ENCODE measurements at places on chromosomes 5 and 9. TPM values are rescaled to one million over a fixed set of nuclear protein-coding genes. Genes with fewer than 3 reads are reported as not detected.

GRCh38 chr9:130845901-130846481 is 10.9 kb downstream of the ABL1 start:
- peak; percentile 64 for DNase-seq

- no peak for DNase-seq
Measured at GRCh38 chr5:132480893-132481595, 9.5 kb downstream of the IRF1 start.

DNA sequence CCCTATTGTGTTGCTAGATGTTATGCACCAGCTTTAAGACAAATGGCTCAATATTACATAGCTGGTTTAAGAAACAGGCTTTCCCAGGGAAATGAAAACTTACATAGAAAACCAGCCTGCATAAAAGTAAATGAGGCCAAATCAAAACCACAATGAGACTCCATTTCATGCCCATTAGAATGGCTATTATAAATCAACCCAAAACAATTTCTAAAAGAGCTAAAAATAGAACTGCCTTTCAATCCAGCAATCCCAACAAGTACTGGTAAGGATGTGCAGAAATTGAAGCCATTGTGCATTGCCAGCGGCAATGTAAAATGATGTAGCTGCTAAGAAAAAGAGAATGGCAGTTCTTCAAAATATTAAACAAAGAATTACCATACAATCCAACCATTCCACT is 1170.0 kb upstream of the CDH9 start:
- DNase-seq: no peak

GRCh38 chr5:58544195-58544594 is 38.7 kb upstream of the RAB3C start:
- no peak for DNase-seq

- DNase-seq: no peak
Measured at GRCh38 chr9:126589349-126589748, 24.4 kb upstream of the LMX1B start.

DNA sequence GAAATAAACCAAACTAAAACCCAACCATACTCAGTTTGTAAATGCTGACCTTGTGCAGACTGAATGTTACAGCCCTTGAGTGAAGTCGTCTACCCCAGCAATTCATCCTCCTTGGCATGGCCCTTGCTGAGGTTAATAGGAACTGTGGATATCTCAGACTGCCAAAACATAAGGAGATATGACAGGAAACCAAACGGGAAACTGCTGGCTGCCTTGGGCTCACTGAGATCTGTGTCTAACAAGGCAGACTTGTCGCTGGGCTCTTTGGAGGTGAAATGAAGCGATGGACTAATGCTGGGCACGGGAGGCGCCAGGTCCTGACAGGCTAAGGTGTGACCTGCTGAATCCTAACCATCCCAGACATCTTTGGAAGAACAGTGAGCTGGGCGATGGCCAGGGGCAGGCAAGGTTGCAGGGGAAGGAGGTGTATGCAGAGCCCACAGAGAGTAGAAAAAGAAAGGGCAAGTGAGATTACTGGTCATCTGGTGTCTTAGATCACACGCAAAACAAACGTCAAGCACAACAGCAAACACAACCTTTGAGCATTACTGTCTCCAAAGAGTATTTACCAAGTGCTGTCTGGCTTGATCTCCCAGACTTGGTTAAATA is 44.6 kb upstream of the ALDH1A1 start:
- no peak for DNase-seq

- DNase-seq: peak; percentile 89
Measured at GRCh38 chr9:130927995-130928900, 10.8 kb downstream of the FIBCD1 start.

DNA sequence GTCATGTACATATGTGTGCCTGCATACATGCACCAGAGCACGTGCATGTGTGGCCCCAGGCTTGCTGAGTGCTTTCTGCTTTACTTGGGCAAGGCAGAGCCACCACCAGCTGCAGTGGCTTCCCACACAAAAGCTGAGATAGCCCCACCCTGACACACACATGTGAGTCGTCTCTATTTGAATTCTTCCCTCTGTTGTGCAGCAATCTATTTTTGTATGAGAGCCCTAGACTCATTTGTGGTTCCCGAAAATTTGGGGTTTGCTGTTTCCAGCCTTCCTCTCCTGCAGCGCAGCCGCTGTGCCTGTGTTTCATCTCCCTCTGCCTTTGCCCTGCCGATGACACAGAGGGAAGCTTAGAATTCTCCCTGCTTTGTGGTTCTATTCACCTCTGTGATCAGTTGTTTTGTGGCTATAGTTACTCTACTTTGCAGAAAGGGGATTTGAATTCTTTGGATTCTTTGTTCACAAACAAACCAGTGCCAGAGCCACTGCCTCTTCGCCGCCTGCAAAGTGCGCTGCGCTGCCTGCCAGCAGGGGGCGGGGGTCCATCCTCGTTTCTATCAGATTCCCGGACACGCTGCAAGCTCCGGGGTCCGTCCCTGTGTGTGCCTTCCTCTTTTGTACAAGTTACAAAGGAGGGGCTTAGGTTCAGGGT is 95.8 kb upstream of the DAP start:
- peak; percentile 76 for DNase-seq

INSYN2B gene
- 14.0 TPM for total RNA-seq

- DNase-seq: no peak
Measured at GRCh38 chr5:66080664-66081063, 63.4 kb upstream of the SREK1 start.

DNA sequence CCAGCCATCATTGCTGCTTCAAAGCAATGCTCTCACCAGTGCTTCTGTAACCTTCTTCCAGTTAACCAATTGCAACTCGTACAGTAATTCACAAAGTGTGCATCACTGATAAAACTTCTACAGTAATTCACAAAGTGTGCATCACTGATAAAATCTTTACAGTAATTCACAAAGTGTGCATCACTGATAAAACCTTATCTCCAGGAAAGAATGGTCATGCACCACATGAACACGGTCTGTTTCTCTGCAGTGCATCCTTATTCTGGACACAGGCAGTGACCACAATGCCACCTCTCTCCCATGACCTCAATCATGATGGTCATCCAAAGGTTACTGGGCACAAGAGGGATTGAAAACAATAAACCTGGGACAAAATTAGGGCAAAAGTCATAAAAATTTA is 153.6 kb downstream of the TSSK1B start:
- DNase-seq: no peak

G3BP1 gene
- 295 TPM for total RNA-seq

DNA sequence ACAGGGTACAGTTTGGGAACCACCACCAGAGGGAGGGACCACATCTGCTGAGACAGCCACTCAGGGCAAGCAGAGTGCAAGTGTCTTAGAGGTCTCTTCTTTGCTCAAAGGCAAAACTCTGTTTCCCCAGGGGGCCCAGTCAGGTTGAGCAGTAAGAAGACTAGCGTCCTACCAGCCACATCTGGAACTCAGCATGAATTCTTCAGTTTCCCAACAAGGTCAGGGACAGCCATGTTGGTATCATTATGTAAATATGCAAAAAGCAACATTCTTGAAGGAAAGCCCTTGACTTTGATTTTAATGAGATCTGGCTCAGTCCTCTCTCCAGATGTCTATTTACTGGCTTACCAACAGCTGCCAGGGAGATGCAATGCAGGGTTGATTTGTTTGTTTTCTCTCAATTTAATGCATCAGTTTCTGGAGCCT is 46.7 kb downstream of the TGFBI start:
- DNase-seq: no peak

Data from HT1080 (cell line).